ENCODE measurements at places on chromosomes 7 and 10.

GRCh38 chr7:13880789-13881188 lies 108.7 kb downstream of the ETV1 start:
- no peak for DNase-seq

DNA sequence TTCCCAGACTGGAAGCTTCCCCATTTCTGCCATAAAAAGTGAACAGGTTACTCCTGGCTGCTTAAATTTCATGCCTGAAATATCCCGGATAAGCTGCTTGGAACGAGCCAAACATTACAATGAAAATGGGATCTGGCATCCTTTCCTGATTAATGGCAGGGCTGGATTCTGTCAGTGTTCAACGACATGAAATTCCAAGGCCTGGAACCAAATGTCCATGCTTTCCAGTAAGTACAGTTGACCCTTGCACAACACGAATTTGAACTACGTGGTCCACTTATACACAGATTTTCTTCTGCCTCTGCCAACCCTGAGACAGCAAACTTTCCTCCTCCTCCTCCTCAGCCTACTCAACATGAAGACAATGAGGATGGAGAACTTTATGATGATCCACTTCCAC lies 65.4 kb downstream of the SGMS1 start:
- DNase-seq: no peak

DNA sequence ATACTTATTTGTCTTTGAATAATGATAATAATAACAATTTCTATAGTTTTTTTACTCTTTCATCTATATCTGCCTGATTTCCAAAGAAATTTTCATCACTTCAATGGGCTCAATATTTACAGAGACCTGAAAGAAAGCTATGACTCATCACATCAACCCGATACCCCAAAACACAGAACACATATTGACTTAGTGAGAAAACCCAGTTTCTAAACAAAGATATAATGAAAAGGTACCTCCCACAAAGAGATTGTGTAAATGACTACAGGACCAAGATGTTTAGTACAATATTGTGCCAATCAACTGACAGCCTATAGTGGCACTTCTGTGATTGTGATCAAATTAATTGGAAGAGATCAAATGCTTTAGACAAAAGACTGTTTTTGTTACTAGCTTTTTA lies 133.9 kb downstream of the PCDH15 start:
- DNase-seq: no peak

DNA sequence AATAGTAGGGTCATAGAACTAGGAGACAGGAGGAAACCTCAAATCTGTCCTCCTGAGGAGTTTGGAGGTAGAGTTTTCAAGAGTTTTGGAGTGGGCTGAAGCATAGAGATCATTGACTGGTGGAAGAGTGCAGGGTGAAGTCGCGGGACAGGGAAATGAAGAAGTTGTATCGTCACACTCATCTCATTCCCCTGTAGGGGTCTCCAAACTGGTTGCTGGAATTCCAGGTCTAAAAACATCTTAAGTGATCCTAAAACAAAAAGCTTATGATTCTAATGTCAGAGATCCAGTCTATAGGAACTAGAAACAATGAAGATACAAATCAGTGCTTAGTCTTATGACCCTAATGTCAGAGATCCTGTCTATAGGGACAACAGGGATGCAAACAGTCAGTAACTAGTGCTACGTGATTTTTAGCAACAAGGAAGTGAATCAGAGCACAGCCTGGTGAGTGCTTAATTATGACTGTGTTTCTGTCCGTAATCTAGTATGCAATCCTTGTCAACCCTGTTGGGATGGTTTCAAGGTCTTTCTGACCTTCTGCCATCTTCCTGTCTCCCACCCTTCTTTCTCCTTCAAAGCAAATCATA lies 139.4 kb downstream of the SKIDA1 start:
- no peak for DNase-seq

DNA sequence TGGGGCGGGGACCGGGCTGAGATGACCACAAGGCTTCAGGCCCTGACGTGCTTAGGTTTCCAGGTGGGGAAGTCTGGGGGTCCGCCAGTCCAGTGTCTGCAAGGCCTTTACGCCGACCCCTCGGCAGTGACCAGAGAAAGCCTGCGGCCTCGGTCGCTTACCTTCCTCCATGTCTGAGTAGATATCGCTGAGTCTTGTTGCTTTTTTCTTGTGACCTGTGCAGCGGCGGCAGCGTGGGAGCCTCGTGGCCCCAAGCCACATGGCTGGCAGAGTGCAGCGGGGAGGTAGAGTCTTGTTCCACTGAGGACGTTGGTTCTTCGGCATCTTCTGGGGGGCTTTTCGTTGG lies 329 bp downstream of the NOLC1 start:
- no peak for DNase-seq

DNA sequence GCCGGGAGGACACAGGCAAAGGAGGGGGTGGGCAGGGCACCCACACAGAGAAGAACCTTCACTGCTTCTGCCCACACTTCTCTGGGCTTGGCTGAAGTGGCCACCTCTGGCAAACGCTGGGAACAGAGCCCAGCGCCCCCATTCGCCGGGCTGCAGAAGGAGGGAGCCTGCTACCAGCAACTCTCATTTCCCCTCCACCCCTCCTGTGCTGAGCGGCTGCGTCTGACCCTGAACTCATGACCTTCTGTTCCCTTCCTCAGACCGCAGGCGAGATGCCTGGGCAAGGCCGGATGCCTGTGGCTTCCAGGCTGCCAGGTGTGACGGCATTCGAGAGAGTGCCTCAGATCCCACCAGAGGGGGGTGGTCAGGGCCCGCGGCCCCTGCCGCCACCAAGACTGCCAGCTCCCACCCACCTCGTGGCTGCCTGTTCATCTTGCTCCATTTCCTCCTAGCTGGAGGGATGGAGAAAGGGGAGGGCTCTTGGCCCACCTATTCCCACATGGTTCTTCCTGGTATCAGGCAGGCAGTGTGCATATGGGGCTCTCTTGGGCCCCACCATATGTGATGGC lies 19.8 kb downstream of the DNAJB12 start:
- DNase-seq: peak; percentile 89

- DNase-seq: no peak
Observed at GRCh38 chr10:76935941-76936613, 701.5 kb downstream of the KCNMA1 start.

- no peak for DNase-seq
Observed at GRCh38 chr7:46982928-46983327, 599.0 kb downstream of the TNS3 start.

DNA sequence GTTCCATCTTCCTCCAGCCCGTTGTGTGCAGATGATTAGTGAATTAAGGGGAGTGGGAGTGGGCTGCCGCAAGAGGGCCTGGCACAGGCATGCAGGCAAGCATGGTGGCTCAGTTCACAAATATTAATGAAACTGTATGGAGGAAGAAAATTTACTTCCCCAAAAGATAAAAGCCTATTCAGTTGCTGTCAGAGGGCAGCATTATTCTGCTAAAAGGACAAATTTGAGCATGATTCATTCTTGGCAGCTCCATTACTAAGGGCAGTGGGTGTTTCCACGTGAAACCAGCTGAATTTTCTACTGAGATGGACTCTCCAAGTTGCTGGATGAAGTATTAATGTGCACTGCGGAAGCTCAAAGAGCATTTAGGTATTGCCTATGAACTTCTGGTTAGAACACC lies 90.9 kb upstream of the WDR11 start:
- no peak for DNase-seq

DNA sequence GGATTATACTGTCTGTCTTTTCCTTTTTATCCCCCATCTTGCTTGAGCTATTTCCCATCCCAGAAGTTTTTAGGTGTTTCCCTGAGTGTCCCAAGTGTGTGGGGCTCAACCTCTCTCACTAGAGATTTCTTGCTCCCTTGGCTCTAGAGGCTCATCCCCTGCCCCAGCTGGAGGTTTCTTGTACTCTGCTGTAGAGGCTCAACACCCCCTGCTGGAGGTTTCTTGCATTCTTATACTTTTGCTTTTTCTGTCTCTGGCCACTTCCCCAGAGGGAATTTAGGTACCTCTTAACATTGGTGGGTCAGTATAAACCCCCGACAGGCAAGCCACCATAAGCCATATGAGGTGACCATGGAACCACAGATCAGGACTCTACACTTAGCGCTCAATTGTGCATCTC lies 114.2 kb upstream of the FAM3C start:
- no peak for DNase-seq

DNA sequence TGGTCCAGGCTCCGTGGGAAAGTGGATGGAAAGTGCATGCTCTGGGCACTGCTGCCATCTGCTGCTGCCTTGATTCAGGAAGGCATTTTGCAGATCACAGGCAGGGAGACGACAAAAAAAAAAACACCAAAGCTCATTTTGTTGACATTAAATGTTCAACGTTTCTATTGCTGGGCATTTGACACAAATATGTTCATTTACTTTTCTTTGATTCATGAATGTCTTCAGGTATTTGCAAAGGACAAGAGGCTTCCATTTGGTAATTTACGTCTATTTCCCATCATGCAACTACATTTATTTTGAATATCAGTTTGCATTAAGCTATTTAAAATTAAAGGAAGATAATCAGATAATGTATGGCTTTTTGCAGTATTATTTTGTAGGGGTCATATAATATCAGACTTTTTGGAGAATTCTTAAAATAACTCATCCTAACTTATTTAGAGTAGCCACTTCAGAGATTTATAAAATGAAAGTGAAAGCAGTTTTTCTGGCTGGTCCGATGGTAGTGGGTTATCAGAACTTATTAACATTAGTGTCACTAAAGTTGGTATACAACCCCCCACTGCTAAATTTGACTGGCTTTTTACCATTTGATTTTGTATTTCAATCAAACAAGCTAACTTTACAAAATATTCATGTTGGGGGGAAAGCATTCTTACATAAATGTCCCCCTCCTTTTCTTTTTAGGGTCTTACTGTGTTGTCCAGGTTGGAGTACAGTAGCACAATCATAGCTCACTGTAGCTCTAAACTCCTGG lies 65.3 kb downstream of the PDIA4 start:
- DNase-seq: peak; percentile 71

GRCh38 chr10:43026039-43026973 lies 50.6 kb upstream of the RET start:
- DNase-seq: no peak

DNA sequence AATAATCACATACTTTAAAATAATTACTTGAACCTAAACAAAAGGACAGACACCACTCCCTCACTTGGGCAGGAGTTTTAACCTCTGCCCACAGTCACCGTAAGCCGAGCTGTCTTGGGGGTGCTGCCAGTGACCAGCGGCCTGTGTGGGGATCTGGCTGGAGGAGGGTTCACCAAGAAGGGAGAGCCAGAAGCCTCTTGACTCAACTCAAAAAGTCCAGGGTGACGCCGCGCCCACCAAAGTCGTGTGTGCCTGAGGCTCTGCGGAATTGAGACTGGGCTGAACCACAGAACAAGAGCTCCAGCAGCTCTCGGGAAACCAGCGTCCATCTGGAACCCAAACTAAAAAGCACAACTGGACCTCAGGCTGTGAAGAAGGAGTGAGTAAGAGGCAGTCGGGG lies 35.8 kb downstream of the ZFAND2A start:
- DNase-seq: no peak

All from CD4-positive, alpha-beta T cell treated with Interleukin-15 for 1 hour (primary cell).